Stimulated activated CD8-positive, alpha-beta memory T cell treated with anti-CD3 and anti-CD28 coated beads, Interleukin-15, amount 100 ng/mL, for 4 hours (primary cell): ENCODE measurements at places on chromosomes 13 and 19.

DNA sequence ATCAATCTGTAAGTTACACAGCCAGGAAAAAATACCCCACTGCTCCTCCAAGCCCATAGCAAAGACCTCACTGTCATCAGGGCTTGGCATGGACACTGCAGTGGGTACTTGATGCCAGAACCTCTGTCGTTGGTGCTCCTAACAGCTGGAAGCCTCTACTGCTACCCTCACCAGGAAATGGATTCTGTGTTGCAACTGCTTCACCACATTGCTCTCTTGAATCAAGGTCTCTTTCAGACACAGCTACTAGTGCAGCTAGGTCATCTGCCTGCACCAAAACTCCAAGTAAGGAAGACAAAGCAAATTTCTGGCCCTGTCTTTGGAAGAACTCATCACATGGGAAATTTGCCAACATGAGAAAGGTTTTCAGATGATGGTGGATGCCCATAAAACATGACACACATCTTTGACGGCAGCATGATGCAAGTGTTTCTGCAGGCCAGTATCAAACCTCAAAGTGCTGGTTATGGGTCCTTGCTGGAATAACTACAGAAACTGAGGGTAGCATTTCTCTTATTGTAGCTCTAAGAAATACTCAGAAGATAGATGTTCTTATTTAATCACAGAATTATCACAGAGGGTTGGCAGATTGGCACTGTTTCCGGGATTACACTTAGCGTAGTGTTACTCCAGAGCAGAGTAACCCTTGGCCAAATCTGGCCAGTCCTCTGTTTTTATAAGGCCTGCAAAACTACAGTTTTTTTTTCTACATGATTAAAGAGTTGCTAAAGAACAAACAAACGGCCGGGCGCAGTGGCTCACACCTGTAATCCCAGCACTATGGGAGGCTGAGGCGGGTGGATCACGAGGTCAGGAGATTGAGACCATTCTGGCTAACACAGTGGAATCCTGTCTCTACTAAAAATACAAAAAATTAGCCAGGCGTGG is 12.9 kb upstream of the PCCA start:
- DNase-seq = no peak

GRCh38 chr19:48182434-48182833 is 12.0 kb downstream of the ZSWIM9 start:
- no peak for DNase-seq

DNA sequence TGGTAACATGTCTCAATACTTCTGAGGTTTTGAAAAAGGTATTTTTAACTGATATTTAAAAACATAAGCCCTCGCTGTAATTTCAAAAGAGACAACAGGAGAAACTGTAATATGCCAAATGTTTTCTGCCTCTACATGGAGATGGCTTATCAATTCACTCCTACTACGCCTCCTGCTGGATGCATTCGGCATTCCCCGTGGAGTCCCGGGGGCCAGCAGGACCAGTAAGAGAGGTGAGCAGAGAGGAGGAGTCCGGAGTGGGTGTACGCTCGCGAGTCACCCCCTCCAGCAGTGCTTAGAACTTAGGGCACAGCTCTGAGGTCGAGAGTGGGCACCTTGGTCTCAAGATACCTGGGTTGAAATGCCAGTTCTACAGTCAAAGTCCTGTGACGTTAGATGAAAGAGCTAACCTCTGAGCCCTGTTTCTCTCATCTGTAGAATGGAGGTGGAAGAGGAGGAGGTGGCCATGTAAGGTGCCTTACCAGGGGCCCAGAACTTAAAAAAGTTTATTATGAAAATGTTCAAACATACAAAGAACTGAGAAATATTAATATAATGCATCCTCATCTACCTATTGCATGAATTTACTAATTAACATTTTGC is 110.2 kb downstream of the STK24 start:
- peak; percentile 28 for DNase-seq

- no peak for DNase-seq
These were observed 2.1 kb downstream of the ZNF709 start for GRCh38 chr19:12482509-12482886.

DNA sequence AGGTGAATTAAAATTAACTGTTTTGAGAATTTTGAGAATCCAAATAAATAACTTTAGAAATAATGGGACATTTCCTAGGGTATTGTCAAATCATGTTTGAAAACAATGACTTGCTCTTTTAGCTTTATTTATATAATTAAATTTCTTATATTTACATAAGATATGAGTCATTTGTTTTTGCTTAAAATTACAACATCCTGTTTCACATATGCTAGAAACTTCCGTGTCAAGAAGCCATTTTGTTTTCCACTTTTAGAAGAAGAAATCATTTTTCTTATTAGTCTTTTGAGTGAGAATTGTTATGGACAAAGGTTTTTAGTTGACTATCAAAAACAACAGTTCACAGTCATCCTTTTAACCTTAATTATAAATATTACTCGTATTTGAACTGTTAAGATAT is 48.2 kb downstream of the DPY19L3 start:
- no peak for DNase-seq

GRCh38 chr13:114110091-114110829 is 22.2 kb downstream of the RASA3 start:
- DNase-seq = no peak

GRCh38 chr19:19668230-19669012 is at the start of gene ZNF101:
ZNF101 (plus strand) TSS chr19:19668839; CDS start chr19:19668964, 125 bp downstream.
- DNase-seq = peak; percentile 88

DNA sequence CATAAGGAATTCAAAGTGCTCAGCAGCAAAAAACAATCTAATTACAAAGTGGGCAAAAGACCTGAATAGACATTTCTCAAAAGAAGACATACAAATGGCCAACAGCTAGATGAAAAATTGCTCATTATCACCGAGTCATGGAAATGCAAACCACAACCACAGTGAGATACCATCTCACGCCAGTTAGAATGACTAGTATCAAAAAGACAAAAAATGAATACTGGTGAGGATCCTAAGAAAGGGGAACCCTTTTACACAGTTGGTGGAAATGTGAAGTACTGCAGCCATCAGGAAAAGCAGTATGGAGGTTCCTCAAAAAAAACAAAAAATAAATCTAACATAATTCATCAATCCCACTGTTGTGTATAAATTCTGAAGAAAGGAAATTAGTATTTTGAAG is 1206.1 kb downstream of the EFNB2 start:
- DNase-seq = no peak

DNA sequence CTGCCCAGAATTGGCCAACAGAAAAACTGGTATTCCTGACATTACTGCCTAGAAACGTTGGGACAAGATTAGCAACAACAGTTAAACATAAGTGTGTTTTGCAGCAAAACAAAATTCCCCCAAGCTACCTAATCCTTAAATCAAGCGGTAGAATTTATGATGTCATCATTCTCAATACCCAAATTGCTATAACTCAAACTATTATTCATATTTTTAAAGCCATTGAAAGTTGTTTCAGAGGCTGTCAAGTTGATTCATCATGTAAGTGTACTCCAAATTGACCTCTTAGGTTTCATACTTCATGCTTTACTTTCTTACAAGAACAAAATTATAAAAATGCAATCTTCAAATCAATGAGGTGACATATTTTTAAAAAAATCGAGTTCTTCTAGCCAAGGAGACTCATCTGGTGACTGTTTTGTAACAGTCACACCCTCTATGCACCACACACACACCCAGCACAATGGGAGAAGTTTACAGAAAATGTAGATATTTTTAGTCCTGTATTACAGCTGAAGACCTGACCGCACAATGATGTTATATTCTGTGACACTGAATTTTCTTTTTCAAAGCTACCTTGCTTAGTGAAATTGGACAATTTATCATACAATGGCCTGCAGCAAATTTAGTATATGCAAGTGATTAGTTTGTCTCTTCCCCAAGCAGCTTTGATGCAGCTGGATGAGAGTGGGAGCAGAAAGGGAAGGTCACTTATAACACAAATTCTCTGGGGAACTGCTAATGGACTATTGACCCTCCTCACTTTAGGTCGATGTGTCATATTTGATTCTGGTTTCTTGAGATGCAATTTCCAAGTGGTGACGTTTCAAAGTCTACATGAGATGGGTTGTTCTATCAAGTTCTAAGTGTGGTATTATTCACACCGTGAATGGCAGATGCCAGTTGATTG is 345.3 kb upstream of the OBI1 start:
- DNase-seq = no peak

GRCh38 chr13:51603716-51604115 is 19.5 kb downstream of the WDFY2 start:
- no peak for DNase-seq

DNA sequence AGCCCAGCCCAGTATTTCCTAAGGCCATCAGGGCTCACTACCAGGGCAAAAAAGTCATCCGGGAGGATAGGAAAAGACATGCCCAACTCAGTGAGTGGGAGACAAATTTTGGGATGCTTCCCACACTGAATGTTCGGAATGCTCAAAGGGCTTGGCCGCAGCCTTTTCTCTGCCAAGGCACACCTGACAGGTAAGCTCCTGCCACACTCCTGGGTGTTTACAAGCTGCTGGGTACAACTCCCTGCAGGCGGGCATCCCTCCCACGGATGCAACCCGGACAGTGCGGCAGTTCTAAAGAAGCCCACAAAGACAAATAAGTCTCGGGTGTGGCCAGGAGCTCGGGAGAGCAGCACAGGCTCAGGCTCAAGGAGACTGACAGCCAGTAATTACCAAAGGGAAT is 28.1 kb downstream of the SLC7A1 start:
- DNase-seq = no peak

- DNase-seq = no peak
These were observed 13.2 kb upstream of the CAMSAP3 start for GRCh38 chr19:7582446-7582845.

- no peak for DNase-seq
These were observed 1248.8 kb upstream of the SLC10A2 start for GRCh38 chr13:104314926-104315535.

DNA sequence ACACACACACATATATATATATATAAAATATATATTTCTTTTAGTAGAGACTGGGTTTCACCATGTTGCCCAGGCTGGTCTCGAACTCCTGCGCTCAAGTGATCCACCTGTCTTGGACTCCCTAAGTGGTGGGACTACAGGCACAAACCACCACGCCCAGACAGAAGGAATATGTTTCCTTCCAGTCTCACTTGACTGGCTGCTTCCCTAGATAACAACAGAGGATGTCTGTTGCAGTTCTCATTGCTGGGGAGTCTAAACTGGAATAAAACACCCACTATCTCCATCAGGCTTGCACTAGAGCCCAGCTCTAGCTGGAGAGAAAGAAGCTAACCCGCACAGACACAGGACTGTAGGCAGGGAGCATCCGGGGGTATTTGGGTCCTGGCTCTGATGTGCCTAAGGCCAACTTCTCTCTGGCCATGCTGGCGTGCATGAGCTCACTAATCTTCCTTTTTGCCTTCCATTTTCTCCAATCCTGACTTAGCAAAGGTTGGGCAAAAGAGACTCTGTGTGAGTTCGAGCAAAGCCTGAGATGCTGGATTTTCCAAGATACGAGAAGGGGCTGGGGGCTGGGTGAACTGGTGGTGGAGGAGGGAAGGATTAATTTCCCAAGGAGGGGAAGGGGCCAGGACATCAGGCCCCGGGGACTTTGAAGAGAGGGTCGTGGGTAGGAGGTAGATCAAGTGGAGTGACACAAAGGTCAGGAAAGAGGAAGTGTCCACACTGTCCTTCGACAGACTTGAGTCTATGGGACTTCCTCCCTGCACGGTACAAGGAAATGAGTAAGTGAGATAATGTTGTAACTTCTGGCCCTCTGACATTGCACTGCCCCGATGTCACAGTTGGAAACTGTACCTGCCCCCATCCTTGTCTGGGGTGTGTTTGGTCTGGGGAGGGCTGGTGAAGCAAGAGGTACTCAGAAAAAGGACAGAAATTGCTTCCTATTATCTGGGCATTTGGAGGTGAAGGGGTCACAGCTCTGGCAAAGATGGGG is 22.5 kb upstream of the ALOX5AP start:
- no peak for DNase-seq

DNA sequence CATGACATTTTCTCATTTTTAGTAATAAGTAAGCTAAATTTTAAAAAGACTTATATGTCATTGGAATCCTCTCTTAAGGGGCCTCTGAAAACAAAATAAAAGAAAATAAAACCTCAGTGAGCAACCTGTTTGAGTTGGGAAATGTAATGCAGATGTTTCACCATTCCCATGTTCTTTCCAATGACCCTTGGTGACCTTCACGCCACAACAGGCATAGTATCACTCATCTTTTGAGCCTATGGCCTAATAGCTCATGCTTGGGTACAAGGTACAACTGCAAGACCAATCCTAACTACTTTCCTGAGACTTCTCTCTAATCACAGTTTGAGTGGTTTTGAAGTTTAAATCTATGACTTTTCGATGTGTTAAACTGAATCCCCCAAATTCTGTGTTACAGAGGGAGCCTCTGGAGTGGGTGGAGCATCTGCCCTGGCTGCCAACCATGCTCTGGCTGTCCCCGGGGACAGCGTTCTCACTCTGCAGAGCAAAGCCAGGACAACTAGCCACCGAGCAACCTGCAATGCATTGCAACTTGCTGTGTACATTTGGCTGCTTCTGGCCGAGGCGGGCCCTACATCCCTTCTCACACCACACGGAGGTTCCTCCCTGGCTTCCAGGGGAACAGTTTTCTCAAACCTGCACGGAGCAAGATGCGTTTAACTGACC is 307.9 kb upstream of the MAB21L1 start:
- no peak for DNase-seq

- DNase-seq = no peak
These were observed 111.0 kb upstream of the KL start for GRCh38 chr13:32905063-32905863.

DNA sequence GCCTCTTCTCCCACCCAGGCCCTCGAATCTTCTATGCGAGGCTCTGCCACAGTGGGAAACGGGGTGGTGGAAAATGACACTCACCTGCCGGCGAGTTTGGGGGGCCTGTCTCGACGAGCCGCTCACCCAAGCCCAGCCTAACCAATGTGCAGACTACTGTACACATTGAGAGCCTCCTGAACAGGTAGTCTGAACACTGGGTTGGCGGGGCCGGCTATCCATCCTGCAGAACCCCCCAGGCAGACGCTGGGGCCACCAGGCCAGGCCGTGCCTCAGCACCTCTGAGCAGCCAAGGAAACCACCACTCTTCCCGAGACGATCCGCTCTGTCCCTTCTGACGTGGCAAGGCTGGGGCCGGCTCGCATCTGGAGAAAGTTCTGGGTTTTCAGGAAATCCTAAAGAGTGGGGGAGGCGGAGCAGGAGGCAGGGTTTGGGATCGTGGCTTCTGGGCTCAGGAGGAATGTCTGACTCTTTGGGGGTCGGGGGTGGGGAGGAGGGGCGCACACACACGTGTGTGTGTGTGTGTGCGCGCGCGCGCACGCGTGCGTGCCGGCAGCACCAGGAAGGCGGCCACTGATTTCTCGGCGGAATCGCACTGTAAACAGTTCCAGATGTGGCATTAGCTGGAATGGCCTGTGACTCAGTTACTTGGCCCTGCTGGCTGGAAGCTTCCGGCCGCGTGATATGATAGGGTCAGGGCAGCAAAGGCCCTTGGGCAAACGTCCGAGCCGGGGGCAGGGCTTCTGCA is 18.5 kb downstream of the TMED1 start:
- no peak for DNase-seq

GRCh38 chr19:11486661-11487503 is 6.0 kb upstream of the ELAVL3 start:
- no peak for DNase-seq
